Activated CD4-positive, alpha-beta T cell treated with anti-CD3 and anti-CD28 coated beads, Interleukin-2, amount 10 ng/mL, durations not matched to agents 24 days and 14 days (primary cell): ENCODE measurements at places on chromosomes 5 and 9. TPM values are rescaled to one million over a fixed set of nuclear protein-coding genes. Genes with fewer than 3 reads are reported as not detected.

RIGI gene
- 5.5 and 6.1 TPM in 2 replicates for total RNA-seq

DNA sequence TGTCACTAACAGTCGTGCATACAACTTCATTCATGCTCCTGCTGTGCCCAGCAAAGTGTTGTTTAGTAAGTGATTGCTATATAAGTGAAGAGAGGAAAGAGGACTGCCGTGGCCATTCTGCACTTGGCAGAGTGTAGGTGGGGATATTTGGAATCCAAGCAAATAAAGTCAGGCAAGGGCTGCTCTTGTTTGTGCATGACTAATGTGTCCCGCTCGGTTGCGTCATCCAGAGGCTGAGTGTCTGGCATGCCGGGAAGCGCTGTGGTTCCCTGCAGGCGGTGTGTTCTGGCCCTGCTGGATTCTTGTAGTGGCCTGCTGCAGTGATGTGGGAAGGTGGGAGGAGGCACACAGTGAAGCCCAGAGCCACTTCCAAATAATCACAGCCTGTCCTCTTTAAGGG, 136.9 kb upstream of the ANKH start:
- H3K4me3 ChIP-seq, result no peak overlapping the region
- DNase-seq, result no peak
- peaks cover 23% of the 10 kb centered on the region for H3K27me3 ChIP-seq
- peaks cover 2% of the 10 kb centered on the region for H3K4me1 ChIP-seq
- no peak overlapping the region for H3K27ac ChIP-seq

SEC61B gene
- total RNA-seq, result 169 and 170 TPM in 2 replicates

DNA sequence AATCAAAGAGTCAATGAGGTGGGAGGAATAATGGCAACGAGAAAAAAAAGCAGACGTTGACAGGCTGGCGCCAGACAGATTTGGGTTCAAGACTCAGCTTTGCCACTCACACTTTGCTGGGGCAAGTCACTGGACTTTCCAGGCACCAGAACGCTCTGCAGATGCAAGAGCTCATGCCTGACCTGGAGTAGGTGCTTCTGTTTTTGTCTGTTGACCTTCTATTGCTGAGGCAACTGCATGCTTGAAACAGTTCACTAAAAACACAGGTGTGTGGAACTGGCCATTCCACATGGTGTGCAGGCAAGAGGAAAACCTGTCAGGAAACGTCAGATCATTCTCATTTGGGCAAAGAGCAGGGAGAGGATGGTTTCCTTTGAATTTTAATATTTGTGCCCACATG, 161.2 kb upstream of the SMIM23 start:
- no peak overlapping the region for H3K27ac ChIP-seq
- DNase-seq, result no peak

C8G gene
- 0.69 and 1.7 TPM in 2 replicates for total RNA-seq
